ENCODE measurements at places on chromosomes 2 and 18.

DNA sequence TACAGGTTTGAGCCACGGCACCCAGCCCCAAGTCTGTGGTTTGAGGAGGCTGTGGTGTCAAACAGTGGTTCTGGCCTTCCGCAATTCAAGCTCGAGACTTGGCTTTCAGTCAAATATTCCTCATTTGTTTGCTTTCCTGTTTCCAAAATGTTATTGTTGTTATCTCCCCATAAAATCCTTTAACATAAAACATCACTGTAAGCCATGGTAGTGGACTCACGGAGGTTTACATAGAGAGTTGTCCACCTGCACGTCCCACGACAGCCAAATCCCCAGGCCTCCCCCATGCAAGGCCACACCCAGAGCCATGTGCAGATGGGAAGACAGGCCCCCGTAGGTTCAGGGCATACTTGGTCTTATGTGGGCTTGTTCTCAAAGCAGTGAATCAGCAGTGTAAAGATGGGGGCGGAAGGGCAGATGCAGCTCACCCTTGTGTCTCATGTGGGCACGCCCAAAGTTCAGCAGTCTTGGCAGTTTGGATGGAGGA is 18.9 kb upstream of the ST3GAL5 start:
- DNase-seq: no peak

DNA sequence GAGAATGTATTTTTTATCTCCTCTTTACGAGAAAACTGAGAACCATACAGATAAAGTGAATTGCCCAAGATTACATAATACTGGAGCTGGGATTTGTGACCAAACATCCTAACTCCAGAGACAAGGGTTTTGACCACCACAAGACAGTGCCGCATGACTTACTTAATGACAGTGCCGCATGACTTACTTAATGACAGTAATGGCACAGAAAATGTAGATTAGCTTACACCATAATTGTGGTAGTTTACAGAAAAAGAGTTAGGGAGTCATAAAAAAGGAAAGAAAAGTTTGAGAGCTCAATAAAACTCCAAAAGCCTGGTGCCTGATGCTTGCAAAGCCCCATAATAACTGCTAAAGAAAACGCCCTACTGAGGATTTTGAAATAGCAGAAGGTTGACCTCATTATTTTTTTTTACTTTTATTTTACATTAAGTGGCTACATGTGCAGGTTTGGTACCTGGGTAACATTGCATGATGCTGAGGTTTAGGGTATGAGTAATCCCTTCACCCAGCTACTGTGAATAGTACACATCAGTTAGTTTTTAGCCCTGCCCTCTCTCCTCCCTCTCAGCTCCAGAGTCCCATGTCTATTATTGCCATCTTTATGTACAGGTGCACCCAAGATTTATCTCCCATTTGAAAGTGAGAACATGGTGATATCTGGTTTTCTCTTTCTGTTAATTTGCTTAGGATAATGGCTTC is 310.0 kb upstream of the UBE2E3 start:
- no peak for DNase-seq

- no peak for DNase-seq
Measured at GRCh38 chr2:20220806-20221554, 4.0 kb downstream of the SDC1 start.

- no peak for DNase-seq
Measured at GRCh38 chr2:44009136-44009735, 13.4 kb upstream of the LRPPRC start.

- DNase-seq: no peak
Measured at GRCh38 chr2:176105730-176106580, 1.1 kb upstream of the HOXD11 start.

DNA sequence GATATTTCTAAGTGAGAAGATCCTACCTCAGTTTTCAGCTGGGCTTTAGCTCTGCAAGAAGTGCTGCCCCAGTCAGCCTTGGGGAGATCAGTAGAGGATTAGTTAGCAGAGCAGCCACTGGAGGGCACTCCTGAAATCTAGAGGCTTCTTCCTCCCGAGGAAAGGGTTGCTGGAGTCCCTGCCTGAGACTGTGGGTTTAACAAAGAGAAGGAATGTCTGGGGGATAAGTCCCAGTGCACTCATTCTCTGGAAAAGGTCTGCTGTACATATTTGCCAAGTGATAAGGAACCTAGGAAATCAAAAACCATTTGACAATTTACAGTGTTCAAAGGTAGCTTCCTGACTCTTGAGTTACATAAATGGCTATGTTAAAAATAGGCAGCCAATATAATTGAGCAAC is 207.2 kb downstream of the SLC8A1 start:
- DNase-seq: peak; percentile 38

DNA sequence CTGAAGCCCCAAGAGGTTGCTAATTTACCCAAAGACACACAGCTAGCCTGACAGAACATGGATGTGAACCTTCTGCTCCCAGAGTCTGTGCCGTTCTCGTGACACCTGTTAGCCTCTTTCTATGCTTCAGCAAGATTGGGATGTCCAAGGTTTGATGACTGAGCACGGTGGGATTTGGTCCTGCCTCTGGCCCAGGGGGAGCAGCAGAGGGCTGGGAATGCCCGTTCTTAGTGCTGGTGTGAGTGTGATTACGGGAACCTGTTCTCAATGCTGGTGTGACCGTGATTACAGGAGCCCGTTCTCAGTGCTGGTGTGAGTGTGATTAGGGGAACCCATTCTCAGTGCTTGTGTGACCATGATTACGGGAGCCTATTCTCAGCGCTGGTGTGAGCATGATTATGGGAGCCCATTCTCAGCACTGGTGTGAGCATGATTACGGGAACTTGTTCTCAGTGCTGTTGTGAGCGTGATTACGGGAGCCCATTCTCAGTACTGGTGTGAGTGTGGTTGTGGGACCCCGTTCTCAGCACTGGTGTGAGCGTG is 67.3 kb upstream of the SNTG2 start:
- no peak for DNase-seq

GRCh38 chr2:134320930-134321329 is 67.1 kb downstream of the MGAT5 start:
- no peak for DNase-seq

All from pancreas (tissue), 10 donors.